Endothelial cell (in vitro differentiated cells): ENCODE measurements at places on chromosomes 12 and 14.

GRCh38 chr12:98612696-98613334 is 19.3 kb downstream of the SLC25A3 start:
- DNase-seq = no peak

DNA sequence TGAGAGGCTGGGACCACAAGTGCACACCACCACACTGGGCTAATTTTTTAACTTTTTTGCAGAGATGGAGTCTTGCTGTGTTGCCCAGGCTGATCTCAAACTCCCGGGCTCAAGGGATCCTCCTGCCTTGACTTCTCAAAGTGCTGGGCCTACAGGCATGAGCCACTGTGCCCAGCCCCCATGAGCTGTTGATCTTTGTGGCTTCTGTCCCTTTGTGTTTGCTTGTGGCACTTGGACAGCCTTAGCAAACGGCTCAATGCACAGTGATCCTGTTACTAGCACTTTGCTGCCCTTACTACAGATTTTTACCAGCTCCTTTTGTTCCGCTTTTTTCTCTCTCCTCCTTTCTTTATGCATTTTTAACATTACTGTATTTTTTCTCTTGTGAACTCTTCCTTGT is 25.3 kb upstream of the EVL start:
- no peak for DNase-seq

DNA sequence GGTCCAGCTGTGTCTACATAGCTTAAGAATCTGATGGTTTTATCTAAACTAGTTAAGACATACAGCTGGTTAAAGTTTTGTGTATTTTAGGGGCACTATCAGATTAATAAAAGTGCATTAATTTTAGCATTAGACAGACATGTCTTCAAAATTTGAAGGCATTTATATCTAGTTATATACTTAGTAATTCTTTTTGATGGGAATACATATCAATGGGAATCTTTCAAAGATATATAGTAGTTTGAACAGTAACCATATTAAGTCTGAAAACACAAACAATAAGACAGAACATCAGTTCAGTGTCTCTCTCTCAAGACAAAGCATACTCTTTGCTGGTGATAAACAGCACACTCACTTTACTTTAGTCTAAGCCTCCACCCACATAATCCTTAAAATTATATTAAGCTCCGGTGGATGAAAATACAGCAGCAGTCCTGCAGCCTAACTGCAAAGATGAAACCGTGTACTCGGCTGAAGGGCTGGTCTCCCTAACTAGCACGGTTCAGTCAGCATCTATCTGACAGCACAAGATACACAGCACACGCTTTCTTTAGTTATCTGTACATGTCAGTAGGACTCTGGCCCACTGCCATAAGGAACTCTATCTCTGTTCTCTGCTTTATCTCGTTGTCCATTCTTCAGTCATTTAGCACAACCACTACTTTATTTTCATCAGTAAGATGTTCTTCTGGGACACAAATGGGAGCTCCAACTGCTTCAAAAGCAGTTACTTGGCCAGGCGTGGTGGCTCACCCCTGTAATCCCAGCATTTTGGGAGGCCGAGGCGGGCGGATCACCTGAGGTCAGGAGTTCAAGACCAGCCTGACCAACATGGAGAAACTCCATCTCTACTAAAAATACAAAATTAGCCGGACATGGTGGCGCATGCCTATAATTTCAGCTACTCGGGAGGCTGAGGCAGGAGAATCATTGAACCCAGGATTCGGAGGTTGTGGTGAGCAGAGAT is 80.5 kb downstream of the MED13L start:
- no peak for DNase-seq

DNA sequence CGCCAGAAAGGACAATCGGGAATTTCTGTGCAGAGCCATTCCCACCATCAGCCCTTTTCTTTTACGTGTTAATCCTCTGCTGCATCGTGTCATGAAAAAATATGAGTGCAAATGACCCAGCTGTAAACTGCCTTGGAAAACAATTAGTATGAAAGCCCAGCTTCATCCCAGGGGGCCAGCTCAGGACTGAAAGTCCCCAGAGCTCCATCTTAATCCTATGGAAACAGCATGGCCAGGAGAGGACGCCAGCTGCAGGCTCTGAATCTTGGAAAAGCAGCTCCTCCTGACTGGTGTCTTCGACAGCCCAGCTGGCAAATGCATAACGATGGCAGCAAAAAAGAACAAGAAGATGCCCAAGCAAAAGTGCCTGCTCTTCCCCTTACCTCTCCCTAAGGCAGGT is 191.5 kb downstream of the NTF3 start:
- no peak for DNase-seq
